ENCODE measurements at places on chromosomes 12 and 14.

DNA sequence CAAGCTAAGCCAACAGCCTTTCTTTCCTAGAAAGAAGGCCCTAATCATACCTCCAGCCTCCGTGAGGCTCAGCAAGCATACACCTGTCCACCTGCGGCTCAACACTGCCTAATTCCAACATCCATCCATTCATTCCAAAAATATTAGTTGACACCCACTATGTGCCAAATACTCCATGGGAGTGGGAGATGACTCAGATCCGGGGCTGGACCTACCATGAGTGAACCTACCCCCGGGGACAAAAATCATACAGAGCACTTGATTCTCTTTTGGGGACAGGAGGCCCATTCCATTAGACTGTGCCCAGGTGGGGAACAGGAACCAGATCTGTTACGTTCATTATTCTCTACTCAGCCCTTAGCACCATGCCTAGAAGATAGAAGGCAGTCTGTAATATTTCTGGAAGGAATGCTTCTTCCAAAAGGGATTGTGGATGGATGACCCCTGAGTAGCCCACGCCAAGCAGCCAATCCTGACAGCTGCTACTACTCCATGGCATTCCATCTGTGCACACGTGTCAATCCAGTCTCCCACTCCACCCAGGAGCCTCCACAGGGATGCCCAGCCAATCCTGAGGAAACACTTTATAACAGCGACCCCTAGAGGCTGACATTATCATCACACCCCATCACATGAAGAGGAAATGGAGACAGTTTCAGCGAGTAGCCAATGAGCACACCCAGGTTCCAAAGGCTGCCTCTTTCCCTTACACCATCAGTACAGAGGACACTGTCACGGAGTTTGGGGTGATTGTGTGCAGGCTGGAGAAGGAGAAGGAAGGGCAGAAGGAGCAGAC lies 170.7 kb downstream of the ESRRB start:
- DNase-seq = no peak

DNA sequence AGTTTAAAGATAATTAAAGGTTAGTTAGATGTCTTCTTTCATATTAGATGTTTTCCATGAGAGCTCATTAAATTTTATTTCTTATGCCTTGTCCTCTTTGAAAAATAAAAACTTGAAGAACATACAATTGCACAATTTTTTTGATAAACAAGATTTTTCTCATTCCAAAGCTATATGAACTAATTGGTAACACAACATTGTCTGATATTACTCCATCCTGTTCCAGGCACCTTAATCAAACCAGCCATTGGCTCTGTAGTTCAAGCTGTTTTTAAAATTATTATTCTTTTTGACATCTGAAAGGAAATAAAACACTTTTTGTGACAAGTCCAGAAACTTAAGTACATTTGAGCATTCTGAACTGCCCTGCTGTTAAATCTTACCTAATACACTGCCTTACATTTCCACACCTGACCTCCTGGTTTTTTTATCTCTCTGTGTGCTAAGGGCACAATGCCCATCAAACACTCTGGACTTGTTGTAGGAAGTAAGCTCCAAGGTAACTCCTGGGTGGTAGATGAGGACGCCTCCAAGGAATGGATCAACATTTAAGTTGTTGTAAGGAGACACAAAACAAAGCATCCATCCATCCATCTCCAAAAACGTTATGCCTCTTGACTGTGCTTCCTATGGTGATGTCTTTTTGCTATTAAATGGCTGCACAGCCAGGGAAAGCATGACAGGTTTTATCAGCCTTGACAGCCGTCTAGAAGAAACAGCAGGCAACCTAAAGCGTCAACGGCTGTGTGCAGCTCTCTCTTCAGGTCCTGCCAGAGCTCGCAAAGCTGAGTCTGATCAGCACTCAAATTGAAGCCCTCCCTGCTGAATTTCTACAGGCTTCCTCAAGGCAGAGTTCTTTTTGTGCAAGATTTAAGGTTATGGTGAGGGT lies 449.9 kb upstream of the FLRT2 start:
- no peak for DNase-seq

DNA sequence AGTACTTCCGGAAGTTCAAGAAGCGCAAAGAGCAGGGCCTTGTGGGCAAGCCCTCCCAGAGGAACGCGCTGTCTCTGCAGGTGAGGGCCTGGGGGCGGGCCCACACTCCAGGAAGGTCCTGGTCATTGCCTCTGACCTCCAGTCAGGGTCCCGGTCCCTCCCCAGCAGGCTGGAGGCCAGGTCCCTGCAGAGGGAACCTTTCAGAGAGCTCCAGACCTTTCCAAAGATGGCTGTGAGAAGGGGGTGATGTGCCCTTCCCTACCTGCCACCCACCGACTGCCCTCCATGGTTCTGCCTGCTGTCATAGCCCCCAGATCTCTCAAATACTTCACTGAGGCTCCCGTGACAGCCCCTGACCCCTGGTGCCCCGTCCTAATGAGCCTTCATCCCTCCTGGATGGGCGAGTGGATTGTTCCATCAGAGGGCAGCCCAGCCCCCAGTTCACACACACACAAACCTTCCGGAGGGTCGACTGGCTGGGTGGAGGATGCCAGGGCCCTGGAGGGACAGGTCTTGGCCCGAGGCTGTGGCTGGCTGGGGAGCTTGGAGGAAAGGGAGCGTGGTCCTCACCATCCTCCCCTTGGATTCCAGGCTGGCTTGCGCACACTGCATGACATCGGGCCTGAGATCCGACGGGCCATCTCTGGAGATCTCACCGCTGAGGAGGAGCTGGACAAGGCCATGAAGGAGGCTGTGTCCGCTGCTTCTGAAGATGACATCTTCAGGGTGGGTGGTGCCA lies 117.5 kb upstream of the FKBP4 start:
- no peak for DNase-seq

DNA sequence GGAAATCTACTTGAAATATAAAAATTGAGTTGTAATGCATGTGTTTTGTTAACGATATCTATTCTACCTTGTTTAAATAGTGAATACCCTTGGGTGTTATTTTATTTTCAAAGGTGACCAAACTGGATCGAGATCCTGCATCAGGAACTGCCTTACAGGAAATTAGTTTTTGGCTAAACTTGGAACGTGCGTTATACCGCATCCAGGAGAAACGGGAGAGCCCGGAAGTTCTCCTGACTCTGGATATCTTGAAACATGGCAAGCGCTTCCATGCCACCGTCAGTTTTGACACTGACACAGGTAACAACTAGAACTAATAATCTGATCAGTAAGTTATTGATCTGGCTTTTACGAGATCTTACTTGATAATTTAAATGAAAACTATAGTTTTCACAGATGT lies 15.9 kb downstream of the DYNC1H1 start:
- DNase-seq = no peak

- no peak for DNase-seq
These were observed 219.6 kb upstream of the TMTC1 start for GRCh38 chr12:30003321-30003720.

GRCh38 chr14:32913725-32914124 lies 25.0 kb upstream of the NPAS3 start:
- DNase-seq = no peak

- no peak for DNase-seq
These were observed 2.1 kb upstream of the TSPAN8 start for GRCh38 chr12:71159878-71160277.

DNA sequence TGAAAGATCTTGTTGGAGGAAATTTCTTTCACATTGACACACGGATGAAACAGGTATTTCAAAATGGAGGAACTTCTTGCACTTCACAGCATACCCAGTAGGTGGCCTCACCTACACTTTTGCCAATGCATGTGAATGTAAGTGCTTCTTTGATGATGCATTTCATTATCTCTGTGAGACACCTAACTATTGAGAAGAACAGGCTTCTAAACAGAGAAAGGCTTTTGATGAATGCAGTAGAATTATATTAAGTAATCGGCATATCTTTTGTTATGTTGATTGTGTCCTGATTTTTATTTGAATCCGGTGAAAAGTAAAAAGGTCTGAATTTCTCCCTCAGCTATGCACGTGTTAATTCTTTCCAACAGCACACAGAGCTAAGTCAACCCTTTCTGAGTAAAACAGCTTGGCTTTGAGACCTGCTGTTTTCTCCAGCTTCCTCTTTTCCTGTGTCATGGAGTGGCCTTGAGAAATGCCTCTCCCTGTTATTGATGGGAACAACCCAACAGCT lies 399.0 kb downstream of the NAV3 start:
- DNase-seq = no peak

DNA sequence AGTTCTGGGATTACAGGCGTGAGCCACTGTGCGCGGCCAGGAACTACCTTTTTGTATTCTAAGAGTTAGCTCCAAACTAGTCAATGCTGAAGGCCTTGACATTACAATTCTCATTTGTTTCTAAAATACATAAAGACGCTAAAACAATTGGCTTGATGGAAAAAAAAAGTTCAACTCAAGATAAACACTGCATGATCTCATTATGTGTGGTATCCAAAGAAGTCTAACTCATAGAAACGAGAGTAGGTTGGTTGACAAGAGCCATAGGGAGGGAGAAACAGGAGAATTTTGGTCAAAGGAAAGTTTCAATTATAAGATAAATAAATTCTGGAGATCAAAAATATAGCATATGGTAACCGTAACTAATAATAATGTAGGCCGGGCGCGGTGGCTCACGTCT lies 20.0 kb upstream of the RNF34 start:
- no peak for DNase-seq

GRCh38 chr14:71524320-71524982 lies 407.8 kb upstream of the RGS6 start:
- no peak for DNase-seq

DNA sequence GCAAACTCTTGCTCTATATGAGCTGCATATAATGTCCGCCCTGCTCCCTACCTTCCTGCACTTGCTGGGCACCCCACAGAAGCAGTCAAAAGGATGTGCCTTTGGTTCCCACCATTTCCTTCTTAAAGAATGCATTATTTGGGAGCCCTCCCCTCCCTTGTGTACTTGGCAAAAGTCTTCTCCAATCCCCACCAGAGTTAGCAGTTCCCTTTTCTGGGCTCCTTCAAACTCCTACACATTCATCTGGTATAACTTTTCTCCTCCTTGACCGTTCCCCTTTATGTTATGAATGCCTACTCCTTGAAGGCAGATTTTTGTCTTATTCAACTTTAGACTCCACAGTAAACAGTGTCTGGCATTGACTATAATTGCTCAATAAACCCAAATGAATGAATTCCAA lies 27.8 kb downstream of the AREL1 start:
- DNase-seq = no peak

DNA sequence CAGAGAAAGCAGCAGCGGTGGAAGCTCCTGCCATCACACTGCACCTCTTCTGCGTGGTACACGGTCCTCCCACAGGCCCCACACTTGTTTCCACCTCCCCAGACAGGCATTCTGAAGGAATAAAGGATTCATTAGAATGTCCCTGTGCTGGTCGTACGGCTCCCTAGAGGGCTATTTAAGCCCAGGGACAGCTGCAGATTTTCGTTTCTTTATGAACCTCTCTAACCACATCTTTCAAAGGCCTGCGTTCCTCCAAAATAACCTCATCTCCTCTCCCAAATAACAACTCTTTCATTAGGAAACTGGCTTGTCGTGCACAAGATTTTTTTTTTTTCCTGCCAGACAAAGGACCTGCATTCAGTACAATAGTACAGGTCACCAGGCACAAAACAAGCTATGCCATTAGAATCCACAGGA lies 12.7 kb downstream of the CSRP2 start:
- no peak for DNase-seq

- no peak for DNase-seq
These were observed 3.8 kb downstream of the TXNRD1 start for GRCh38 chr12:104219361-104219892.

GRCh38 chr14:89673512-89674225 lies 256.6 kb upstream of the FOXN3 start:
- DNase-seq = no peak

DNA sequence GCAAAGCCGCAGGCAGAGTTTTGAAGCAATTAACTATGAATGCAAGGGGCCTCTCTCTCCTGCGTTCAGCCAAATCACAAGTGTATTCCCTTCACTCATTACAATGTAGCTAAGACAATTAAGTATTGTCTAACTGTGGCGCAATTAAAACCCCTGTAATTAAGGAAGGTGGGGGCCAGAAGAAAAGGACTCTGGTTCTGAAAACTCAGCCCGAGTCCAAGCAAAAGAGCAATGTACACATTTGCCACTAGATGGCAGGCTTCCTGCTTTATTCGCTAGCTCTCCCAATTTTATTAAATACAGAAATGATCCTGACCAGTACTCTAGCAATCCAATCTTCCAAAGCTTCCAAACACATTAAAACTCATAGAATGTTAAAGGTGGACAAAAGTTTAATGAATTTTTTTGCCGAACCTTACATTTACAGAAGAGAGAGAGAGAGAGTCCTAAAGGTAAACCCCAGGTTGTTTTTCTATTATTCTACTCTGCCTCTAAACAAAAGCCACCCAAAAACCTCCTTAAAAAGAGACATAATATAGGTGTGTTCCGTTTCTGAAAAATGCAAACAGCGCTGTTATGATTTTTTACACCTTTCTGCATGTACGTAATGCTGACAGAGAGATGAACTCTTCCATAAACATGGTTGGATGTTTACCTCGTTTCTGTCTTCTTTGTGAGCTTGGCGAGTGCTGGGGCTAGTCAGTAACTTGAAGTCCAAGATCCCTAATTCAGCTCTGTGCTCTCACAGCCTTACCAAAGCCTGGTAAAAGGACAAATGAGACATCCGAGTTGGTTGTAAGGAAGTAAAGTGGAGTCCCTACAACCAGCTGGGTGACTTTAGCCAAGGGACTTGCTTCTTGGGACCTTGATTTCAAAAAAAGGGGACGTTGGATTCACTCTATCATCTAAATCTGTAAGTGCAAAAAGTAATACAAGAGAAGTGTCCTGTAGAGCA lies 50.9 kb upstream of the VASH1 start:
- DNase-seq = no peak

DNA sequence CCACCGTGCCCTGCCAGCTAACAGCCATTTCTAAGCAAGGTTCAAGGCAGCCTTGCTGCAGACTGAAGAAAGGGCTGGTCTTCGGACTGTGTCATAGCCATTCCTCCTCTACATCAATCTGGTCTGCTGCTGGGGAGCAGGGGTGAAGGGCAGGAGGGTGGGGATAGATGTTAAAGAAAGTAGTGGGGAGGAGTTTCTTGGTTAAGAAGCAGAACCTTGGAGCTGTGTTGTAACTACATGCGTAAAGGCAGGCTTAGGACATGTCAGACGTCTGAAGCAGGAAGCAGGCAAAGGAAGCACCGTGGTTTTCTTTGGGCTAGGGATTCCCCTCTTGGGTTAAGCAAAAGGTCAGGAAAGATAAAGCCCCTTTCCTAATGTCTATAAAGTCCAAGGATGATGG lies 18.1 kb upstream of the NEK9 start:
- DNase-seq = no peak
